ENCODE measurements at places on chromosomes 1 and 21. TPM values are rescaled to one million over a fixed set of nuclear protein-coding genes. Genes with fewer than 3 reads are reported as not detected.

DMRTA2 gene
- not detected for total RNA-seq

AUNIP gene
- total RNA-seq = 0.34 TPM

PER3 gene
- 27.3 TPM for total RNA-seq

FAF1 gene
- 89.8 TPM for total RNA-seq

RNU1-2 gene
- 7,768 TPM for total RNA-seq

C1QC gene
- total RNA-seq = 196 TPM

ZNF670 gene
- total RNA-seq = 1.6 TPM

FGR gene
- 5.4 TPM for total RNA-seq

FALEC gene
- 0.60 TPM for total RNA-seq

PRDM2 gene
- total RNA-seq = 37.2 TPM

CLDN17 gene
- total RNA-seq = not detected

TMEM222 gene
- 20.8 TPM for total RNA-seq

EBNA1BP2 gene
- 32.4 TPM for total RNA-seq

LCE1B gene
- total RNA-seq = not detected

PLPPR4 gene
- 0.14 TPM for total RNA-seq

SERINC2 gene
- 1.4 TPM for total RNA-seq

FABP3 gene
- total RNA-seq = 2,894 TPM

TRIM46 gene
- total RNA-seq = 0.17 TPM

UMODL1 gene
- not detected for total RNA-seq

OPTC gene
- not detected for total RNA-seq

EVI5 gene
- total RNA-seq = 49.3 TPM

FAM163A gene
- total RNA-seq = not detected

USH2A gene
- total RNA-seq = 4.3 TPM
